Activated CD4-positive, alpha-beta T cell treated with anti-CD3 and anti-CD28 coated beads, Interleukin-2, amount 50 U/mL, for 1 hour (primary cell): ENCODE measurements at places on chromosomes 12 and 14.

GRCh38 chr12:111850526-111850925 lies 8.5 kb downstream of the MAPKAPK5 start:
- no peak for DNase-seq

DNA sequence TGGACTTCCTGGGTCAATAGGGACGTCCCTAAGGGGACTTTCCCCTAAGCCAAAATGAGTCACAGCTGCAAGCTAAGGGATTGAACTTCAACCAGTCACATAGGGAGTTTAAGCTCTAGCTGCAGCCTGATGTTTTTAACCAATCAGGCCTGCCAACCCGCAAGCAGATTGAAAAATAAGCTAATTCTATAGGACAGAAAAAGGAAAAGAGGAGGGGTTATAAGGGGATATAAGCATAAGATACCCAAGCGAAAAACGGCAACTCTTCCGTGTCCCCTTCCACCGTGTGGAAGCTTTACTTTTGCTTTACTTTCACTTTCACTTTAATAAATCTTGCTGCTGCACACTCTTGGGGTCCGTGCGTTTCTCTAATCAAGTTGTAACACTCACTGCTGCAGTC lies 24.4 kb downstream of the ATP23 start:
- no peak for DNase-seq

DNA sequence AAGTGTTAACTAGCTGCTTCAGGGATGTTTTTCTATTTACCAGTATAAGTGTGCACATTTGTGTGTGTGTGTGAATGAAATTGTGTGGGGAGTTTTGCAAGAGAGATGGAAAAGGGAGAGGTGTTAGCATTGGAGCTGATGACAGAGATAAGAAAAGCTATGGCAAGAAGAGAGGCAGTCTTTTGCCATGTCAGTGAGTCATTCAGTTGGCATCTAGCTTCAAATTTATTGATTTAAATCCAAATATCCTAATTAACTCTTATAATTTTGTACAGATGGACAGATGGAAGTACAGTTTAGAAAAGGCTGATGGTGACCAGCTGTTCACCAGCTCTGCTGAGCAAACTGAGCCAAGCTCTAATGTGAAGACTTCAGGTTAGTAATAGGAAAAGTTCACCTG lies 3.3 kb upstream of the BHLHE41 start:
- DNase-seq = no peak

DNA sequence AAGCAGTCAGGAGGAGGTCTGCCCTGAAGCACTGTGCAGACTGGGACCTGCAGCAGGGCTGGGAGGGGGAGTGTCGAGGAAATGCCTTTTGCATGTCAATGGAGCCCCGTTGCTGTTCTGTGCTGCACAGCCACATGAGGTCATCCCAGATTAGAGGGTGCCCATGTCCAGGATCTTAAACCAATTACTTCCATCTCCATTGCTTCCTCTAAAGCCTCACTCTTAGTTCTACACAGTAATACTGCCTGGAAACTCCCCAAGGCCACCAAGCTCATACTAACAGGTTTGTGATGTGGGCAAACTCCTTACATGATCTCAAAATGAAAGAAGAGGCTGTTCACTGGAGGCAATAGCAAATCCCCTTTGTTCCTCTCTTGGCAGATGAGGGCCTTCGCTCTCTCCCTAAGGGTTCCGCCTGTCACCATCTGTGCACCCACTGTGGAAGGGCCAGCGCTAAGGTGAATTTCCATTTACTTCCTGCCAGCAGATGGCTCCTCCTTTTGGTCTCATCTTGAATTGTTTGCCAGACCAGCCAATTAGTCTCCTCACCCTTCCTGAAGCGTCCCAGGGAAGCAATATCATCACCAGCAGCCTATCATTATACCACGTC lies 35.4 kb upstream of the LTA4H start:
- no peak for DNase-seq

DNA sequence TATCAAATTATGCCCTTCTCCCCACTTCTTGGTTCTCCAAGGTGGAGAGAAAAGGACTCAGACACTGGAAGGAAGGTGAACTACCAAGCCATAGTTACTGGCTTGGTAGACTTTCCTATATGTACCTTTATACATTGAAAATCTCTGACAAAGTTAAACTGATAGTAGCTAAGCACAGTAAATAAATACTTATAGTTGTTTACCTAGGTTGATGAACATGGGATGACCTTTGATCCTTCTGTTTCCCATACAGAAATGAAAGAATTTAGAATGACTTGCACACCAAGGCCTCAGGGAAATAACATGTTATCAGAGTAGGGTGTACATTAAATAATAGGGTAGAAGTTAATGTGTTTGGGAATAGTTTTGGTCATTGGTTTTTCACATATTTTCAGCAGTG lies 6.7 kb downstream of the ARHGAP5 start:
- DNase-seq = no peak
